ENCODE measurements at places on chromosomes 4 and X. TPM values are rescaled to one million over a fixed set of nuclear protein-coding genes. Genes with fewer than 3 reads are reported as not detected.

GRCh38 chr4:185787926-185788679, 23.9 kb downstream of the SORBS2 start:
- DNase-seq: no peak
- H3K27me3 ChIP-seq: no peaks in the 10 kb centered on the region
- peaks cover 3% of the 10 kb centered on the region for H3K4me1 ChIP-seq
- H3K36me3 ChIP-seq: no peaks in the 10 kb centered on the region

DNA sequence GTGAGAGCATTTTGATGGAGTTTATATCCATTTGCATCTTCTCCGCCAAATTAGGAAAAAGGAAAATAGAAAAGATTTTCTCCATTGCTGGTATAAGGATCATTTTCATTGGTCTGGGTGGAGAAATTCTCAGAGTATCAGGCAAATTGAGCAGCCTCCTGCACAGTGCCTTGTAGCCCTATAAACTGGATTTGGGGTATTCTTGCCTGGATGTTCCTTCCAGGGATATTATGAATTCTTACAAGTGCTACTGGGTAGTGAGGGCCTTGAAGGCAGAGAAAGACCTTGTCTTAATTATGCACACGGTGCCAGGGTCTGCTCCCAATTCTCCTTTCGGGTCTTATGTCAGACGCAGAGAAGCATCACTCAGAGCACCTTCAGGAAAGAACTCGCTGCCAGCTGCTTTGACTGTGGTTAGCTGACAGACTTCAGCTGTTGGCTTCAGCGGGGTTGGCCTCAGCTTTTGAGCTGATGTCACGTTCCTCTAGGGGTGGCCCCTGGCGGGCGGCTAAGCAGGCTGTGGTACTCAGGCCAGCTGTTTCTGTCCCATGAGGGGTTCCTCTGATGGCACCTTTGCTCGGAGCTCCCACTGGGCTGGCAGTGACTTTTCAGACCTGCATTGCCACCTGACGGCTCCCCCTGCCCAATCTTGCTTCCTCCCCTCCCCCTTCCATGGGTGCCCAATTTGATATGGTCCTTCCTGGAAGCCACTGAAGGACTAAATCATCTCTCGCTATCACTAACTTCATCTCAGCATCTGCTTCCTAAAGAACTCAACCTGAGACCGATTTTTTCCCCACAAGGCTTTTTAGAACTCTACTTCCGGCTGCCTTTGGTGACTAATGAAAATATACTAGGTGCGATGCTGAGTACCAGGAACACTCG, 519.5 kb downstream of the BCOR start:
- DNase-seq: peak; percentile 80
- H3K36me3 ChIP-seq: no peaks in the 10 kb centered on the region
- H3K27ac ChIP-seq: no peak overlapping the region

DNA sequence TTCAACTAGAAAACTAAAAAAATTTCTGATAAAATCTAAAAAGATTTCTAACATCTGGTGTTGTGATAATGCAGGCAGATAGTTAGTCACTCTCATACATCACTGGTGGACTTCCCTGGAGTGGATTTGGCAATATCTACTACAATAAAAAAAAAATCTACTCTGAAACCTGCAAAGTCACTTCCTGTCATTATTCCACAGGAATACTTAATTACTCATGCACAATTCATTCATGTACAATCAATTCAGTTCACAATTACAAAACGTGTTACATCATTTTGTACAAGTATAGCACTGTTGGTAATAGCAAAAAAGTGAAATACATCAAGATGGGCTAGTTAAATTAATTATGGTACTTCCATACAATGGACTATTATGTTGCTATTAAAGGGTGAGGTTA, 16.5 kb upstream of the RHOH start:
- no peak overlapping the region for H3K27ac ChIP-seq
- no peaks in the 10 kb centered on the region for H3K27me3 ChIP-seq
- H3K36me3 ChIP-seq: no peaks in the 10 kb centered on the region
- no peak overlapping the region for H3K4me3 ChIP-seq

DNA sequence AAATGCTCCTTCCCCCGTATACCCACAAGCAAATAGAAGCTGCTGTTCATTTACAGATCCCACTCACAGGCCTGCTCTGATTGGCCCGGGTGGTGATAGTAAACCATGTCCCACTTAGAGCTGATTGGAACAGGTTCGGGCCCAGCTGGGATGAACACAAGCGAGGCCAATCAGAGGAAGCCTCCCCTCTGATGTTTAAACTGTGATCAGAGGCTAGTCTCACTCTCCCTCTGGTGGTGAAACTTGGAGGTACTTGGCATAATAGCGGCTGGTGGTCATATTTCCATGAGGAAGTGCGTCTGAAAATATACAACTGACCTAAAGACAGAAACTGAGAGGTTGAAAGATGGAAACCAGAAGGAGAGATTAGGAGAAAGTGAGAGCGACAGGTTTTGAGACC, 51.5 kb upstream of the TRPC3 start:
- H3K4me3 ChIP-seq: no peak overlapping the region
- H3K36me3 ChIP-seq: no peaks in the 10 kb centered on the region
- H3K4me1 ChIP-seq: no peaks in the 10 kb centered on the region
- H3K27me3 ChIP-seq: no peaks in the 10 kb centered on the region
- DNase-seq: no peak

The QRFPR gene
- 0.99 TPM for polyA plus RNA-seq
